ENCODE measurements at places on chromosomes 3 and 15.
A peak's percentile ranks its signal among the peaks of the same experiment; 100 is the strongest.

DNA sequence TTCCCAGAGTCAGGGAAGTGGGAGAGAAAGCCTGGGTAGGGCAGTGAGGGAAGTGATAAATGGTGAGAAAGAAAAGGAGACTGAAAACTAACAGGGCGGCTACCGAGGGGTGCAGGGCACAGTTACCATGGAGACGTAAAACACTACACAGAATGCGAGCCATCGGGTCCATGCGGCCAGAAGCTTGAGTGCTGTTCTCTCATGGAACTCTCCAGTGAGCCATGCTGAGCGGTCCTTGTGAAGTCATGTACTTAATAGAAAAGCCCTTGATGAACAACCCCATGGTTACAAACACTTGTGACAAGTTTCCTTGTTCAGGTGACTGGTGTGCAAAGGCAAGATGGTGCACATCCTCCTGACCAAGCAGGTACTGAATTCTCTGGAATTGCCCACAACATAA, 3.7 kb upstream of the PLA2G4F start:
- no peak for DNase-seq

DNA sequence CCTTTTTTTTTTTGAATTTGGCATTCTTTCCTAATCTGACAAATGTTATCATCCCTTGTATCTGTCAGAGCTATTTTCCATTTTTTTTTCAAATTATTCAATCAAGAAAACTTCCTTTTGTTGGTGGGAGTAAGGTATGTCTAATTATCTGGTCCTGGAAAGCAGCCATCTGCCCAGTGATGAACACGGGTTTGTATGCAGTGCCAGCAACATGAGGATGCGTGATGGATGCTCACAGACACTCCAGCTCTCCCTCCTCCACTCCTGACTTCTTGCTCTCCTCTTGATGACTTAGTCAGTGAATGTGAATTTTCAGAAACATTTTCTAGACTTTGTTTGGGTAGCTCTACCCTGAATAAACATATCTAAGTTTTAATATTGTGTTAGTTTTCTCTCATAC, 79.2 kb downstream of the IL1RAP start:
- DNase-seq = no peak

DNA sequence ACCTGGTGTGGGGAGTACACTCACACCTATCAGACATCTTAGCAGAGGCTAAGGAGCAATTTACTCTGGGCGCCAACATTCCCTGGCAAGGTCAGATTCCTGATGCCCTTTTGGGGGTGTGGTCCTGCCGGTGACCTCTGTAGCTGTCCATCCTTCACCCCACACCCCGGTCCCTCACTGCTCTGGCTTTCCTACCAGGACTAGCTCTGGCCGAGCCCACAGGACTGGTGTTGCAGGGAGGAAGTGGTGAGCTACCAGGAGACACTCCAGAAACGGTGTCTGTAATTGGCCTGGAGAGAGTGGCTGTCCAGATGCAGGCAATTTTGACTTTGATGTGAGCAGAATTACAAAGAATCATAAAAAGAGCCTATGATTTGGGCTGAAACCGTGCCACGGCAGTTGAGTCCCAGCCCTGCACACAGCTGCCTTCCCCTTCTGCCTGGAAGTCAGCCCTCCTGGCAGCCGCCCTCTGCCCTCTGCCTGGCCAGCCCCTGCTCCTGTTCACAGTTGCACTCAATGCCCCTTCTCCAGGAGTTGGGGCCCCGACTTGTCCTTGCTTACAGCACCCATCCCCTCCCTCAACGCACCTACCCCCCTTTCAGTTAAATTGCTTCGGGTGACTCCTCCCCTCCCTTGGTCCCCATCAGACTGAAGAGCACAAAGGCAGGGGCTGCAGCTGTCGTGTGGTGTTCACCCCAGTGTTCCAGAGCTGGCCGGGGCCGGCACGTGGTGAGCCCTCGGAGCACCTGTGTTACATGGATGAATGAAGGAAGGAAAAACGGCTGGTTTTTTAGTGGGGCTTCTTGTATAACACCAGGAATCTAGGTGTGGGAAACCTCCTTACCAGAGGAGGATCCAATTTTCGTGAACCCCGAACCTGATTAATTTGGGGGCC, 80.2 kb upstream of the TPM1 start:
- DNase-seq = no peak

DNA sequence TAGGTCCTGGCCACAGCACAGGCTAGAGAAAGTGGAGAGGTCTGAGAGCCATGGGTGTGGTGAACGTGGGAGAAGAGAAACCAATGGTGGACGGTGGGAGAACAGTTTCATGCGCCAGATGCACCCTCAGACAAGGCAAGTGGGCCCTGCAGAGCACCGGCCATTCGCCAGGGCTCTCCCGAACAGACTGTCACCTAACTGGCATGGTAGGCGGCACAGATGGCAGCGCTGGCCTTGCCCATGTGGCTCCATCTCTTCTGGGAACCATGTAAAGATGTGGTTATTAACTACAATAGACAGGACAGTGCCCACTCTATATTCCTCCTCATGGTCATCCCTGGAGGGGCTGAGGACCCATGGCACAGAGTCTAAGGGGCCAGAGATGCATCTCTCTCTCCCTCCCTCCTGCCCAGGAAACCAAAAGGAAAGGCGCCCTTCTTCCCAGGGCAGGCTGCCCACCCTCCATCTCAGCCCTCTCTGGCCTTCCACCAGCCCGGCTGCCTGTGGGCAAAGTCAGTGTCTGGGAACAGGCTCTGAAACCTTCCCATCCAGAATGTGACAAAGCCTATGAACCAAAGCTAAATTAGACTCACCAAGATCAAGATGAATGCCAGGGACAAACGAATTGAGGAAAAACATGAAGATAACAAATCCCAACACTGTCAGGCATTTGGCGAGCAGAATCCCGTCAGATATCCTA, 147.8 kb downstream of the OCA2 start:
- DNase-seq = no peak

DNA sequence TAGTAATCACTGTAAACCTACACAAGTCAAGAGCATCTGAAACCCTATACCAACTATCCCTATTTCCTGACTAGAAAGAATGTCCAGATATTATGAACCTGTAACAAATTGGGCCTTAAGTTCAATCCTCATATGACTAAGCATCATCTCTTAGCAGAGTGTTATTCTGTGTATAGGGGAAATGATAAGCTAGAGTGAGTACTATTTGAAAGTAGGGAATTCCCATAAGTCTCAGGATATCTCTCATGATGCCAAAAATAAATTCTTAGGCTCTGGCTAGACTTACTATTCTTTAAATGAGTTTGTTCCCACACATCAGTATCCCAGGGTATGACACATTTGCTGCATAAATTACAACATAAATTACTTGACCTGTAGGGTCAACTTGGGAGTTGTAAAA, 15.3 kb downstream of the MRPL47 start:
- DNase-seq = no peak

DNA sequence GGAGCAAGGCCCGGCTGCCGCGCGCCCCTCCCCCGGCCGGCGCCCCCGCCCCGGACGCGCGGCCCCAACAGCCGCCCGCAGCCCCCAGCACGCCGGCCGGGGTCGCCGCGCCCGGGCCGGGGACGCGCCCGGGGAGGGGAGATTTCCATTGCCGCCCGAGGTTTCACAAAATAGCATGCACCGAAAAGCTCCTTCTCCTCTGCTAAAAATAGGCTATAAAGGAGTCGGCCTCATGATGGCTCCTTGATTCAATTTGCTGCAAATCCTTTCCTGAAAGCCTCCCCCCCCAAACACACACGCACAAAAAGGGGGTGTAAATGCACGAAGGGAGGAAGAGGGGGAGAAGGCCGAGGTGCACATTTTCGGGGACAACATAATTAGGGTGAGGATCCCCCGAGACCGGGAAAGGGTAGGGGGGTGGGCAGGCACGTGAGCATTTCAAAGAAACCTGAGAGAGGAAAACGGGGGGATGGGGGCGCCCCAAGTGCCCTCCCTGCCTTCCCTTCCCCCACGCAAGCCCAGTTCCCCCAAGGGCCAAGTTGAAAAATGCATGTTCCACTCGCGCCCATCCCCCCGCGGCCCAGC, 734 bp downstream of the TBL1XR1 start:
- DNase-seq = peak; percentile 76

DNA sequence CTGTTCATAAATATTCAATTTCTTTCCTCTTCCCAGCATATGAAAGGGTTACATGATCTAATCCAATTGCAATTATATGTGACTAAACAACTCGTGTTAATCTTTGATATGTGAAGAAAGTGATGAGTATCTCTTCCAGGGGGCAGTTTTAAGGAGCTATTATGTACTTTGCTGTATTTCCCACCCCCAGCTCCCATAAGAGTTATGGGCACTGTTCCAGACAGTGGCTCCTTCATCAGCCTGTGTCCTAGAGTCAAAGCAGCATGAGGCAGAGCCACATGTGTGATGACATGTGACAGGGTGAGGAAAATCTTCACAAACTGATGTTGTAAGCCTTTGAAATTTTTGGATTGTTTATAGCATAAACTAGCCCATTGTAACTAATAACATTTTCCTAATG, 315.4 kb downstream of the DIPK2A start:
- DNase-seq = no peak

- DNase-seq = no peak
Observed at GRCh38 chr3:182083112-182083511, 371.4 kb downstream of the SOX2 start.

- DNase-seq = no peak
Observed at GRCh38 chr3:126867863-126868200, 115.1 kb upstream of the PLXNA1 start.

DNA sequence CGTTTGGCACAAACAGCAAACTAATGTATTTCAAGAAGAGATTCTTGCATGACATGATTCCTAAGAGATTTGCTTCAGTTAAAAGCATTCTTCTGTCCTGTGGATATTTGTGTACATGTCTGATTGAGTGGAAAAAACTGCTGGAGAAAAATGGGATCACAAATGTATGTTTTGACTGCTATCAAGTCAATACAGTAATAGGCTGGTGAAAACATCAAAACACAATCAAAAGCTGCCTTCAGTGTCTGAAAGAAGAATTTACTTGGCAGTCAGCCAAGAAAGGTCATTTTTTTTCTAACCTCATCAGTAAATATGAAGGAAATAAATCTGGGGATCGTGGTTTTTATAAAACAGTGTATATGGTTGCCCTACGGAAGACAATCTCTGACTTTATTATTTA, 1214.8 kb downstream of the NSUN3 start:
- no peak for DNase-seq

DNA sequence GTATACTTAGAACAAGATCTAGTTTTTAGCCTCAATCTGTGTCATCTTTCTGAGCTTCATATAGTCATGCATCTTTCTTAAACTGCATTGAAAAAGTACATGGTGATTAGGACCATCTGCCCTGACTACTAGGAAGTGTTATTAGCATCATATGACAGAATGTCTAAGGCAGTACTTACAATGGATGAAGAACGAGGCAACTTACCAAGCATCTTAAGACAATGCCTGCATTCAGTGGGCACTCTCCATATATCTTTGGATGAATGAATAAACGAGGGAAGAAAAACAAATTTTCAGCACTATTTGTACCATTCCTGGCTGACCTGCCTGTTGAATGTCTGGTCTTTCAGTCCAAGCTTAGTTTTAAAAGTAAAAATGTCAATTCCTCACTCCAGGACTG, 185.4 kb upstream of the EPHA3 start:
- DNase-seq = no peak

DNA sequence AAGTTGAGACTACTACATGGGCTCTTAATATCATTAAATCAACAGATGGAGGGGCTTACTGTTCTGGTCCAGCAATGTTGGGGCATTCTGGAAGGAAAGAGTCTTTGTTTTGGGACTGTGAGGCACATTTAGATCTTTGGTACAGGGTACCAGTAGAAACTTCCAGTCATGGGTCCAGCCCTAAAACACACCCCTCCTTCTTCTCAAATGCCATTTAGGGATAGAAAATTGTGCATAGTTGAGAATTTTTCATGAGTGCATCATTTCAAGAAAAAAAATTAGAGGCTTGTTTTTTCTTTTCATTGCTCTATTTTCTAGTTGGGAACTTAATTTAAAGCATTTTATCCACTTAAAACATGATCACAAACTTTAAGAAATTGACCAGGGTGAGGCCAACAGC, 4.1 kb upstream of the RTP1 start:
- DNase-seq = no peak

- DNase-seq = no peak
Observed at GRCh38 chr3:56467801-56468183, 475 bp downstream of the ERC2 start.

DNA sequence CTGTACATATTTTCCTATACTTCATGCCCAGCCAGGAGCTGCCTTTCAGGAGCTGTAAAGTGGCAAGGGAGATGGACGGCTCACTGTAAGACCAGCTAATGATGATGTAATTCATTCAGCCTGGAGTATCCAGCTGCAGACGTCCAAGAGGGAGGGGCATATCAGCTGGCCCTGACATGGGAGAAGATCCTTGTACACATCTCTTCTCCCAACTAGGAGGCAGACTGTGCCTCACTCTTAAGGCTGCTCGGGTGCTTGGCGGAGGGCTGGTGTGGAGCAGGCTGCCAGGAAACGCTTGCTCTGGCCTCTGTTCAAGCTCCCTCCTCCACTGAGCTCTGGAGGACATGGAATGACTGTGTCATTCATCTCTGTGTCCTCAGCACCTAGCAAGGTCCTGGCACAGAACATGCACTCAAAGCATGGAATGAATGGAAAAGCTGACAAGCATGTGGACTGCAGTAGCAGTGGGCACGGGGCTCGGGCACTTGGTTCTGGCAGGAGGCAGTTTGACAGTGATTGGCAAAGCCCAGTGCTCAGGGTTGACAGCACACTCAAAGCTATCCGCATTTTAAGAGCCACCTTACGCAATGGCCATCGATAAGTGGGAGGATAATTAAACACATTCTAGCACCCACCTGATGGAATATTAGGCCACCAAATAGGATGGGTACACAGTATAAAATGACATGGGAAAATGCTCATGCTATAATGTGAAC, 72.4 kb downstream of the TBC1D2B start:
- peak; percentile 54 for DNase-seq

- no peak for DNase-seq
Observed at GRCh38 chr3:62835554-62836236, 39.5 kb downstream of the CADPS start.

DNA sequence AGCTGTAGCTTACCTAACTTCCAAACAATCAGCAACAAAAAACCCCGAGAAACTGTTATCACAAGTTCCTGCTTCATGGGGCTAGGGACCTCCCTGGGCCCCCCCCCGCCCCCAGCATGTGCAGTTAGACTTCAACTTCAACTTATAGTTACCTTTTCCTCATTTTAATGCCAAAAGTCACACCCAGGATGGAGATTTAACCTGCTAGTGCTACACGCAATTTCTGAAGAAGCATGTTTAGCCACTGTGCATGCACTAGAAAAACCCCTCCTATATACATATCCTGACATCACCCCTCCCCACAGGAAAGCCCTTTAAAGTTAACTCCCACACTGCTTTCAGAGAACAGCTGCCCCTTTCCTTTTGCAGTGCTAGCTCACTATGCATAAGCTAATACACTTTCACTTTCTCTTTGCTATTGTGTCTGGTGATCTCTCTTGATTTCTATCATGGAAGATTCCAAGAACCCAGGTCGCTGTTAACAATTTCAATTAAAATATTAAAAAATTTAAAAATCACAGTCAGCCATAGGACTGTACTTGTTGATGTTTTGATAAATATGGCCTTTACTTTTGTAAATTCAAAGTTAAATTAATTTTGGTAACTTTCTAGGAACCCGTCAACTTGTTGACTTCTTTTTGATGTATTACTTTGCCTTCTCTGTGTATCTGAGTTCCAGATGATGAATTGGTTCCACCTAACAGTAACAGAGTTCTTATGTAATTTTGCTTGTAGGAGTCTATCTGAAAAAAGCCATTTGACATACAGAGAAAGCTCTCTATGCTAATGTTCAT, 75.2 kb upstream of the ACAD9 start:
- DNase-seq = peak; percentile 26

Data from large intestine (tissue), 12 donors.